Fibroblast of skin of back (primary cell): ENCODE measurements at places on chromosomes 6 and 20.
A peak's percentile ranks its signal among the peaks of the same experiment; 100 is the strongest.

GRCh38 chr6:152218887-152219286, 411.4 kb downstream of the ESR1 start:
- no peak for DNase-seq

GRCh38 chr6:38638941-38639497, 710 bp downstream of the BTBD9 start:
- peak; percentile 44 for DNase-seq

GRCh38 chr6:123168892-123169773, 173.1 kb downstream of the CLVS2 start:
- DNase-seq: no peak

GRCh38 chr6:28693033-28693750, 167.5 kb downstream of the GPX5 start:
- no peak for DNase-seq

DNA sequence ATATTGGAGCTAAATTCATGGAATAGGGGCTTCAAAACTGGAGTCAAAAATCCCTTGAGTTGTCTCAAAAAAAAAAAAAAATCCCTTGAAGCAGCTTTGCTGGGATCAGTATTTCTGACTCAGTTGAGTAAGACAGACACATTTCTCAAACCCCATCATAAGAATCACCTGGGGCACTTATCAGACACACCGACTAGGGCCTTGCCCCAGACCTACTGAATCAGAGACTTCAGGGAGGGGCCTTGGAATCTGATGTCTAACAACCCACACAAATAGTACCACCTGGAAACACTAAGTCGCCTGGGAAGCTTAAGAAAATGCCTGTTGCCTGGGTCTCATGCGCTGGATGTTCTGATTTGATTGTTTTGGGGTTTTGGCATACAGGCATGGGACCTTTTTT, 44.9 kb upstream of the RNF144B start:
- DNase-seq: no peak

GRCh38 chr20:48690888-48691287, 136.9 kb downstream of the PREX1 start:
- DNase-seq: no peak

DNA sequence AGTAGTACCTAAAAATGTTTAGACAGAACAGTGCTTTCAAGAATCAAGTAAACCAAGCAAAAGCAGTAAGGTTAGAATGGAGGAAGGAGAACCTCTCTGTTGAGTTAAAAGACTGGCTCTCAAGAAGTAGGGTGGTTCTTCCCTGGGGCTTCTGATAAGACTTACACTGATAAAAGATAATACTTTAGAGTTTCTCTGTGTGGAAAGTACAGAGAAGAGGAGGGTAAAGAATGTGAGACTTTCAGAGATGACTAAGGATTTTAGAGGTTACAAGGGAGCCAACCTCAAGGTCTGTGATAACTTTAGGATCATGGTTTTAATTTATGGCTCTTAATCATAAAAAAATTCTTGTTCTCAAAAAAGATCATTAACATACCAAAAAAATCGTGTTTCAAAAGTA, 30.9 kb upstream of the ALDH8A1 start:
- DNase-seq: no peak

- no peak for DNase-seq
Observed at GRCh38 chr6:54515013-54515412, 206.8 kb downstream of the TINAG start.

DNA sequence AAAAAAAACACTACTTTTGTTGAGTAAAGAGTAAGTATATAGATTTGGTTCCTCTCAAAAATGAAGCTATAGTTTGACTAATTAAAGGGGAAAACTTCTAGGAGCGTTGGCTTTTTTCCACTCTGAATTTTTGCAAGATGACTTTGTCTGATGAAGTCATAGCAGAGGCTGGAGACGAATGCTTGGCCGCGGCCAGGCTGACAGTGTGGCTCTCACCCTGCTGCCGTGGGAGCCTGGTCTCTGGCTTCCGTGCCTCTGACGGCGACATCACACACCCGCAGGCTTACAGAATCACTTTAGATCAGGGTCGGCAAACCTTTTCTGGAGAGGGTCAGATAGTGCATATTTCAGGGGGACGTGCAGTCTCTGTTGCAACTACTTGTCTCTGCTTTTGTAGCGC, 145.0 kb downstream of the PHACTR3 start:
- DNase-seq: peak; percentile 85

DNA sequence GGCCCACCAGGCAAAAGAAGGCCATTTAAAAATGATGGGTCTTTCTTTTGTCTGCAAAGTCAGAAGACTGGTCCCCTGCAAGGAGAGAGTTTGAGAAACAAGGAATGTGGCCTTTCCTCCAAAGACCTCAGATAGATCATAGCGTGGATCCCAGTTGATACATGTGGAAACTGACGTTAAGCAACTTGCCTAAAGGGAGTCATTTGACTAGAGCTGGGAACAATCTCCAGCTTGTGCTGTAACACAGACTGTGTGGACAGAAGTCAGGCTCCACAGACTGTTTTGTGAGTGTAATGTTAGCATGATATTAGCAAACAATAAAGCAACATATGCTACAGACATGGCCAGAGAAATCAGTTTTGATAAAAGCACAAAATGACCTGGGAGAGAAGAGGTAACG, 140.4 kb upstream of the CITED2 start:
- no peak for DNase-seq

DNA sequence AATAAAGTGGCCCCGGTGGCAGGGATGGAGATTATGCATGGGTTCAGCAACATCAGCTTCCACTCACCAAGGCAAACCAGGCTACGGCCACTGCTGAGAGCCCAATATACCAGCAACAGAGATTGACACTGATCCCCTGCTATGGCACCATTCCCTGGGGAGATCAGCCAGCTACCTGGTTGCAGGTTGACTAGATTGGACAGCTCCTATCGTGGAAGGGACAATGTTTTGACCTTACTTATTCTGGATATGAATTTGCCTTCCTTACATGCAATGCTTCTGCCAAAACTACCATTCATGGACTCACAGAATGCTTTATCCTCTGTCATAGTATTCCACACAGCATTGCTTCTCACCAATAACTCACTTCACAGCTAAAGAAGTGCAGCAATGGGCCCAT, 174.8 kb upstream of the TNFAIP3 start:
- DNase-seq: no peak

- DNase-seq: no peak
Observed at GRCh38 chr6:137657351-137657911, 163.2 kb upstream of the OLIG3 start.

DNA sequence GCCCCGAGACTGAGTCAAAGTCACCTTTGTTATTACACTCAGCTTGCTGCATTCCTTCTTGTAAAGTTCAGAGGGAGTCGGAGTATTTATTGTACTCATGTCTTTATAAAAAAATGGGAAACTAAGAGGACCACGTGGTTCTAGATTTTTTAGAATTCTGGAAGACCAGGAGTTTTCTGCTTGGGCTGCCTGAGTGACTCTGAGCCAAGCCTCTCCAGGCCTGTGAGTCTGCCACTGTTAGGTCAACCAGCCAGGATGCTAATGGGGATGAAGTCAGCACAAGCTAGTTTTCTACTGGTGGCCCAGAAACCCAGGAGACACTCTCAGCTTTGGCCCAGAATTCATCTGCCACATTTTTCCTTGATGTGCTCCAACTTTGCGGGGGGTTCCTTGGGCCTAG, 453.5 kb upstream of the SULF2 start:
- DNase-seq: no peak

- no peak for DNase-seq
Observed at GRCh38 chr6:131024565-131024964, 38.5 kb downstream of the EPB41L2 start.

GRCh38 chr20:53738945-53739798, 145.5 kb upstream of the ZNF217 start:
- DNase-seq: peak; percentile 57

DNA sequence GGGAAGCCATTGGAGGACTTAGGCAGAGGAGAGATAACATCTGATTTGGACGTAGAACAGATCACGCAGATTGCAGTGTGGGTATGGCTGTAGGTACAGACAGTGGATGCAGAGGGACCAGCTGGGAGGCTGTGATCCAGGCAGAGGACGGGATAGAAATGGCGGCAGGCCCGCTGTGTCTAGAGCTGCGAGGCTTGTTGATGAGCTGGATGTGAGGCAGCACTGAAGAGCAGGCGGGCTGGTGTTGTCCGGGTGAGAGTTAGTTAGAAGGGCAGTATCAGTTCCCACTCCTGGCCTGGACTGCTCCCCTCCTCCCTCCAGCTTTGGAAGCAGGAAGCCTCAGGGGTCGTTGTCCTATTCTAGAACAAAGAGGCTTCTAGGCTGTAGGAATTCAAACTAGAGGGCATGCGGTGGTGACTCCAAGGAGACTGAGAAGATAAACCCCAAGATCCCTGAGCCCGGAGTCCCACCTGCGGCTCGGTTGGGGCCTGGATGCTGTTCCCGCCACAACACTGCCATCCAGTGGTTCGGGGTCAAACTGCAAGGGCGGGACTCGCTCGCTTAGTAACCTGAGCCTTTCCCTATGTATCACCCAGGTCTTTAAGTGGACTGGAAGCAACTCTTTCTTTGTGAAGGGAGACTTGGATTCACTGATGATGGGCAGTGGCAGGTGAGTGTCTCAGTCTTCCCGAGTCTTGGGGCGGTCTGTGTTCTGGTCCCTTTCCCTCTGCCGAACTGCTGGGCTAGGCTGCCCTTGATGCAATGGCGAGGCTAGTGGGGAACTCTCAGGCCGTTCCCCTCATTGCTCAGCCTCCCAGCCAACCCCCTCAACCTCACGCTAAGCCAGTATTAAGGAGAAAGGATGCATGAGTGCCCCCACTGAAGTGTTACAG, 11.2 kb downstream of the TLDC2 start:
- peak; percentile 74 for DNase-seq

DNA sequence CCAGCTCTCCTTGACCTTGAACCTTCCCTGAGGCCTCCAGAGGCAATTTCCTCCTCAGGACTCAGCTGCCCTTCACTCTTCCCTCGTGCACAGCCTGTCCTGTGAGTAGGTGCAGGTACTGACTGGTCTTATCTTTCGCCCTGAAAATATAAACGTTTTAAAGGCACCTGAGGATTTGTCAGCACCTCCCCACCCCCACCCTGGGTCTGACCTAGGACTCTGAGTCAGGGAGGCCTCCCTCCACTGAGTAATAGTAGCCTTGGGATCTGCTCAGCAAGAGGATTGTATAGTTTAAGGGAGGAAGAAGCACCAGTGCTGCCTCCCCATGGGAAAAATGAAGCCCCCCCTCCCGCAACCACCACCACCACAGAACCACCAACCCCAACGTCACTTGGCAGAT, 54.6 kb downstream of the PPARD start:
- no peak for DNase-seq

- DNase-seq: peak; percentile 58
Observed at GRCh38 chr6:149075616-149076354, 241.7 kb upstream of the TAB2 start.

- DNase-seq: peak; percentile 47
Observed at GRCh38 chr6:107676042-107676441, 148.1 kb downstream of the SCML4 start.

DNA sequence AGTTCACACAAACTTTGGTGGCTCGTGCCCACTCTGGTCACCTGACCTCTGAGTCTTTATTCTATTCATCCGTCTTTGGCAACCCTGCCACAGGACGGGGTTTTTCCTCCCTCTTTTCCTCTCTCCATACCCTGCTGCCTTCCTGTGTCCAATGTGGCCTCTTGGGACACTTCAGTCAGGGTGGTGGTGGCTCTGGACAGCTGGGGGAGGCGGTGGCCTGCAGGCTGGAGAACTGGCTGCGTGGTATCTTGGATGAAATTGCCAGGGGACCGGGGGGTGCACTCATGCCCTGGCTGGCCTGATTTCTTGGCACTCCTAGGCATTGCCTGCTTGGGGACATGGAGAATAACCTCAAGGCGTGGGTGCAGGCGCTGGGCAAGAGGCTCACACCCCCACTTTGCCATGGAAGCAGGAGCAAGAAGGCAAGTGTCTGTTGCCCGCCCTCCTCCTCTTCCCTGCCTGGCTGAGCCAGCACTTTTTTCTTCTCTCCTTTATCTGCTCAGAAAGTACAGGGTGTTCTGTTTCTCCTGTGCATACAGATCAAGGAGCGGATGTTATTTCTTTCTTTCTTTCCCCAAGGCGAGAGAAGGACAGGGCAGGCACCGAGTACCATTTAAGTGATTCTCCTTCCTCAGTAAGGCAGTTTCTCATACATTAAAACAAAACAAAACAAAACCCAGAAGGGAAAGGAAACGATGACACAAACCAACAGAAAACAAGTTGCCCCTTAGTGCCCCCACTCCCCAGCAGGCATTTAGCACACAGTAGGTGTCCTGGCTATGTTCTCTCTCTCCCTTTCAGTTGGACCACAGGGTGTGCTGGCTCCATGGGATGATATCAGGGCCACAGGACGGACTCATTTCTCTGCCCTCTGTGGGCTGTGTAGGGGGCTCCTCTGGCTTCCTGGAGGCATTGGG, 155.5 kb upstream of the RNF24 start:
- DNase-seq: no peak

- DNase-seq: no peak
Observed at GRCh38 chr6:72037006-72037405, 150.7 kb downstream of the RIMS1 start.

- DNase-seq: peak; percentile 30
Observed at GRCh38 chr6:12635813-12636212, 80.8 kb upstream of the PHACTR1 start.
